Central memory CD4-positive, alpha-beta T cell (primary cell): ENCODE measurements at places on chromosomes 2 and 18.

GRCh38 chr18:9482790-9483189, 7.5 kb downstream of the RALBP1 start:
- DNase-seq = no peak

GRCh38 chr18:50848061-50848551, 28.3 kb upstream of the MRO start:
- DNase-seq = no peak

- DNase-seq = no peak
These were observed 54.6 kb downstream of the ANKRD44 start for GRCh38 chr2:197256021-197256420.

GRCh38 chr2:231362555-231363184, 32.8 kb upstream of the B3GNT7 start:
- DNase-seq = no peak

DNA sequence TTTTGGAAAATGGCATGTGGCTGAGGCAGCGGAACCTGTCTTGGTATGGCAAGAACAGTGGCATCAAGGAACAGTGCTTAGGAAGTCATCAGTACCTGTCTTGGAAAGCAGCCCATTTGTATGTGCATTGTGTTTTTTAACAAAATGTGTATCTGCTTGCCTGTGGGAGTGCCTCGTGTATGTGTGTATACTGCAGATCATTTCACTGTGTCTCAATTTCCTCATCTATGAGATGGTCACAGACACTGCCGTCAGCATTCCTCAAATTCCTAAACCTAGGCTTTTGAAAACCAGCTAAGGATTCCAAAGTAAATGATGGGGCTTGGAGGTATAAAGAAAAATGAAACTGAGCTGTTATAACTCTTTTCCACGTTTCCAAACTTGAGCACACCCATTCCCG, 441.3 kb downstream of the RND3 start:
- no peak for DNase-seq

GRCh38 chr18:44062345-44062744, 618.3 kb upstream of the SETBP1 start:
- DNase-seq = no peak

- DNase-seq = no peak
These were observed 6.2 kb downstream of the RAMP1 start for GRCh38 chr2:237865623-237866041.

DNA sequence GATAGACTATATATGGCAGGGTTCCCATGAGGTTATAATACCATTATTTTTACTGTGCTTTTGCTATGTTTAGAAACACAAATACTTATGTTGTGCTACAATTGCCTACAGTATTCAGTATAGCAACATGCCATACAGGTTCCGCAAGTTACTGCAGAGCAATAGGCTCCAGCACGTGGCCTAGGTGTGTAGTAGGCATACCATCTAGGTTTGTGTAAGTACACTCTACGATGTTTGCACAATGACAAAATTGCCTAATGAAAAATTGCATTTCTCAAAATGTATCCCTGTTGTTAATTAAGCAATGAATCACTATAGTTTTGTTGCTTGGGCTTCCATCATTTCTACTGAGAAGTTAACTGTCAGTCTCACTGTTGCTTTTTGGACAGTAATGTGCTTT, 9.8 kb downstream of the CD302 start:
- DNase-seq = no peak

DNA sequence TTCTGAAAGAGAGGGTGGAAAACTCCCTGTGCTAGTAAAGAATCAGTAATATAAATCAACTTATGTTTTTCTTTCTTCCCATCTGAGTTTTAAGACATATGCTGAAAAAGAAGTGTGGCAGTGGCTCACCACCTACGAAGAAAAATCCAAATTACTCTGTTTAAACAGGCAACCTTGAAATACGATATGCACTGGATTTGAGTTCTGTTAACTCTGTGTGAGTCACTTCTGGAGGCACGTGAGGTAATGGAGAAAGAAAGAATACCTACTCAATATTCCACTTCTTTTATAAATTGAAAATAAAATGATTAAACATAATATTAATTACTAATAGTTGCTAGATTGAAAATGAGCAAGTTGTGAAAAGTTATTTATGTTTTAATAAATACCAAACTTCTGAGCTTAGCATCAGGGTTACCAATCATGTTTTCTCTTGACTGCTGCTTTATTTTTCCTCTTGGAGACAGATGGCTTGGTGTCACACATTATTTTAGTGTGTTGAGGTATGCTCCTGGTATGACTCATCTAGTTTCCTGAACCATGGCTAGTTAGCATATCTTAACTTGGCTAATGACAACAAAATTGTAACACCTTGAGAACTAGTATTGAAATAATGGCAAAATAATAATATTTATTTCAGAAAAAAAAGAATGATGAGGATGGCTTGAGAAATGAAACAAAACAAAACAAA, 1705.5 kb upstream of the PIK3C3 start:
- DNase-seq = no peak

GRCh38 chr18:63071701-63072141, 247.8 kb downstream of the BCL2 start:
- no peak for DNase-seq

DNA sequence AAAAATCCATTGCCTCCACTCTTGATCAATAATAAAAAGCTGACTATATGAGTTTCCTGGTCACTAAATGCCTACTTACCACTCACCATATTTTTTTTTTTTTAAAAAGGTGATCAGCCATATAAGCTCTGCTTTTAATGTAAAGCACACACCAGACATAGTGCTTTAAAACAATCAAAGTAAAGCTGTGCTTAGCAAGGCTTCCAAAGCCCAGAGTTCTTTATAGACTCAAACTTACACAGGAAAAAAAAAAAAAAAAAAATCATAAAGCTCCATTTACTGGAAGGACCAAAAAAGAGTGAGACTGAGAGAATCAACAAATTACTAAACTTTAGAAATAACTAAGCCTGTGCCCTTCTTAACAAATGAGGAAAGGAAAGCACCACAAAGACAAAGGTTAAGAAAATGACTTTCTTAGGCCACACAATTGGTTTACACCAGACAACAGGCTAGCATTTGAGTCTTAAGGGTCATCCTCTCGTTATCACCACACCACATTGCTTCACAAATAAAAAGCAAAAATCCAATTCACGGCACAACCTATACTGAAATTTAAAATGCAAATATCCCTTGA, 11.2 kb downstream of the ACVR1 start:
- DNase-seq = no peak

GRCh38 chr2:152499896-152500735, 165.1 kb downstream of the FMNL2 start:
- DNase-seq = no peak

GRCh38 chr18:35826477-35826876, 146.0 kb upstream of the RMP24 start:
- DNase-seq = no peak

DNA sequence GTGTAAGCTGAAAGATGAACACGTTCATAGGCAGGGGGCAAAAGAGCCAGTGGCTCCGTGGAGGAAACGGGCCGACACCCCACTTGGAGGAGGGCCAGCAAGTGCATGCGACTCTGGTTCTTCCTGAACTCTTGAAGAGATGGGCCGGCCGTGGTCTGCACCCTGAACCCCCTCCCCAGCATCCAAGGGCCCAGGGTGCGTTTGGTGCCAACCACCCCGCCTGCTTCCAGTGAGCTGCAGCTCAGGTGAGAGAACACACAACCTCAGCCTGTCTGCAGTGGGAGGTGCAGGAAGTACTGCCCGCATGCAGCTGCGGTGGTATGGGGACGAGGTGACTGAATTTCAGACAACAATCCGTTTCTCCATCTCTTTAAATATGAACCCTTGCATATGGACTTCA, 58.9 kb downstream of the ADNP2 start:
- no peak for DNase-seq

DNA sequence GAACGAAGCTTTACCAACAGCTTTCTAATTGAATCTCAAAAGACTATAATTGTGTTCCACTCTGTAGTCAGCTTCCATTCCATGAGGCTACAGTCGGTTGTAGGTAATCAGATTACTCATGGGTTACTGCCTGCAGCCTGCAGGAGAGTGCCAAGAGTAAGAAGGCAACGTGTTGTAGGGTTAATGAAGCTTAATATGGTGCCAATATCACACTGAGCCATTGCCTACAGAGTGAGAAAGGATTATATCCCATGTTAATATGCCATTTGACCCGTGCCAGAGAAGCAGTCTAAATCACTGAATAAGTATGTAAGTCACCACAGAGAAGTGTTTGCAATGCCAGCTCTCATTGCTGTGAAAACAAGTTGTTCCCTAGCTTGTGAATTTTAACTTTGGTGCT, 734.5 kb upstream of the ACVR2A start:
- no peak for DNase-seq

DNA sequence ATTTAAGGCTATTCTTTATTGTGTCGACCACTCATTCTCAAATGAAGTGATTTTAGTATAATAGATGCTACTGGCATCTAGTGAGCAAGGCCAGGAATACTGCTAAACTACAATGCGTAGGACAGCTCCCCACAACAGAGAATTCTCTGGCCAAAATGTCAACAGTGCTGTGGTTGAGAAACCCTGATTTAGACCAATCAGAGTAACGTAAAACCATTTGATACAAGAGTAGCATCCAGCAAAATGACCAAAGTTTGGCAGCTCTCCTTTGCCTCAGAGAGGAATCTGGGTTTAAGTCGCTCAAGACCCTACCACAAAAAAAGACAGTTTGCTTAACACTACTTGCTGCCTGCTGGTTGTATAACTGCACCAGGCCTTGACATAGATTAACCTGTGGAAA, 37.0 kb upstream of the TTN start:
- no peak for DNase-seq

GRCh38 chr2:202883987-202884675, 12.6 kb upstream of the ICA1L start:
- no peak for DNase-seq

GRCh38 chr2:135962366-135963123, 22.9 kb downstream of the DARS1 start:
- DNase-seq = no peak

DNA sequence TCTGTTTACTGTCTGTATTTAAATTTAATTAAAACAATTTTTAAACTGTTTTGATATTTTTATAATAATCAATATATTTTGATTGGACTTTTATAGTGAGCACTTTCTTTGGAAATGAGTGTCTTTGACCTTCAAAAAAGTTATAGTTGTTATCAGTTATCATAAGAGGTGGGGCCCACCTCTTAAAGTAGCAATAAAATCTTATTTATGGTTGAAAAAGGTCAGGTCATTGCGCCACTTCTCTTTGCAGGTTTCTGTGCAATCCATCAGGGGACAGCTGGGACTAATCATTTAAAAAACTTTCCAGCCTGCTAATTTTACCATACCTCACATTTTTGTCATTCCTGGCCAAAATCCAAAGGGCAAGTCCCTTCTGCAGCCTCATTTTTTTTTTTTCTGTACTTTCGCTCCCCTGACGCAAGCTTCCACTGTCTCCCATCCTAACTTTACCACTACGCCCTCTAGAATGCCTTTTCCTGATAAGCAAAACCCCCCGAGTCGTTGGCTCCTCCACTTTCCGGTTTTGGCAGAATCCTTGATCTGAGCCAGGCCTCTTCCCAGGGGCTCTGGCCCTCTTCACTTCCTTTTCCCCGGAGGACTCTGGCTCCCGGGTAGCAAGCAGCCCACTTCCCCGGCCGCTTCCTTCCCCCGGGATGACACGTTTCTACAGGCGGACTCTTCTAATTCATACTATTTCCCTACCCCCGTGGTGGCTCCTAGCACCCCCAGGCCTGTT, 1.1 kb upstream of the SEH1L start:
- no peak for DNase-seq

DNA sequence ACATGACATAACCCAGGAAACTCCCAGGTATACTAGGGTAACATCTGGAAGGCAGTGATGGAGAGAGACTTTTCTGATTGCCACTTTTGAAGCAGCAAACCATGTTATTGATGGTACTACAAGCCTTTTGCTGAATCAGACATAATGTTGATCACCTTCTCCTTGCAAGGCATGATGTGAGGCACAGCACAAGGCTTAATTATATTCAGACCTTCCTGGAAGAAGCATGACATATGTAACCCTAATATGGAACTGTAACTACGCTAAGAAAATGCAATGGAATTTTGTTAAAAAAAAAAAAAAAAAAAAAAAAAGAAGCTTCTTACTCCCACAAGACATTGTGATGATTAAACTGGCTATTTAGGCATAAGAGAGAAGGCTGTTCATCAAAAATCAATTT, 145.4 kb downstream of the ALK start:
- no peak for DNase-seq

DNA sequence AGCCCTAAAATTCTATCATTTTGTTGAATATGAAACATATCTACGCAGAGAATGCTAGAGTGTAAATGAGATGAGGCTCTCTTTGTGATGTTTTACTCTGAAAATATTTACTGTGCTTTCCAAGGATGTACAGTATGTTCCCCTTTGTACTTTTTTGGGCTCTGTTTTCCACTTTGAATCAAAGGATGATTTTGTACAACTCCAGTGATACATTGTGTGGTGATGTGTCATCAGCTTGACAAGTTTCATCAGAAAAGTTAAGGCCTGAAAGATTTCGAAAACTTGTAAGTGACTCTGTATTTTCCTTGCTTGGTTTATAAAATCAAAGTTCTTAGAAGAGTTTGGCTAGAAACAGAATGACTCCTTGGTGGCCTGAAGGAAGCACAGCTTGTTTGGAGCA, 206.3 kb downstream of the LTBP1 start:
- DNase-seq = no peak

GRCh38 chr18:35941299-35941698, 31.2 kb upstream of the RMP24 start:
- DNase-seq = no peak

DNA sequence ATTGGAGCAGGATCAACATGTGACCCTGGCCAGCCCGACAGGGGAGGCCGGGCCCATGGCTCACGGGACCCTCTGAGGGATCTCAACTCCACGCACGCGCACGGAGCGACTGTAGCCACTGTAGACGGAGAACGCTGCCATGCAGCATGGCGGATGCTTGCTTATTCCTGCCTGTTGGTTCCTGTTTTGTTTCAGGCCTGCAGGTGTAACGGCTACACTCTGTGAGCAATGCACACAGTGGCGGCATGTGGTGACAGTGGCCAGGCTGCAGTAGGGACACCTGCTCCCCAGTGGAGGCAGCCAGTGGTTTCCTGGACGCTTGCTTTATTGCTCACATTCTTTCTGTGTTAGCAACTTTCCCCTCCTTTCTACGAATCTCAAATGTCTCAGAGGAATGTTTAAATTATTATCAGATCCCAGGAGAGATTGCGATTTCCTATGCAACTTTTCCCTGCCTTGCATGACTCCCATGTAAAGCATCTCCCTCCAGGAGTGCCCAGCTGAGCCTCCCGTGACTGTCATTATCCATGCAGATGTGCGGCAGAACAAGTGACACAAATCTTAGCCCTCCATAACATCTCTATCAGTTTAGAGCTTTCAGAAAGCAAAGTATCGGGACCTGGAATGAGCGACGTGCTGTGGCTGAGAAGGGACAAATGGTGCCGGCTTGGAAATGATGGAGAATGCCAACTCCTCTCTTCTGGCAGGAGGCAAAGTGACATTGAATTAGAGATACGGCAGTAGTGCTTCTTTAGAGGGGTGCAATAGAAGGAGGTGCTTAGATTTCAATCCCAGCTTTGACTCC, 209.7 kb downstream of the ASB1 start:
- DNase-seq = no peak
